ENCODE measurements at places on chromosomes 12 and 14.

DNA sequence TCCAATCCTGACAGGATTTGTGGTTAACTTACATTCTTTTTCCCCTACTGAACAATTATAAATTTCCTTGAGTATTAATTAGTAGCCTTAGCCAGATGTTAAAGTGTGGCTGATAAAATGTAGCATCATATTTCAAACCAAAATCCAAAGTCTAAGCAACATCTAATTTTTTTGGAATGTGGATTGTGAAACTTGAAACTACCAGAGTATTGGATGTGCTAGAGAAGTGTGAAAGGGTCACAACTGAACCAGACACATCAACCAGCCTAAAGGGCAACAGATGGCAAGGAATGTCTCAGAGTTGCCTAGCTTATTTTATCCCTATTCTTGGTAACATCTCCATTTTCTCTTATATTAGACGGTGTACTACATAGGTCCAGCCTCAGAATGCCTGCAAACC lies 153.1 kb upstream of the DCN start:
- DNase-seq = no peak
- H3K27ac ChIP-seq = no peak overlapping the region
- no peaks in the 10 kb centered on the region for H3K4me1 ChIP-seq
- H3K27me3 ChIP-seq = no peaks in the 10 kb centered on the region
- H3K4me3 ChIP-seq = no peak overlapping the region

DNA sequence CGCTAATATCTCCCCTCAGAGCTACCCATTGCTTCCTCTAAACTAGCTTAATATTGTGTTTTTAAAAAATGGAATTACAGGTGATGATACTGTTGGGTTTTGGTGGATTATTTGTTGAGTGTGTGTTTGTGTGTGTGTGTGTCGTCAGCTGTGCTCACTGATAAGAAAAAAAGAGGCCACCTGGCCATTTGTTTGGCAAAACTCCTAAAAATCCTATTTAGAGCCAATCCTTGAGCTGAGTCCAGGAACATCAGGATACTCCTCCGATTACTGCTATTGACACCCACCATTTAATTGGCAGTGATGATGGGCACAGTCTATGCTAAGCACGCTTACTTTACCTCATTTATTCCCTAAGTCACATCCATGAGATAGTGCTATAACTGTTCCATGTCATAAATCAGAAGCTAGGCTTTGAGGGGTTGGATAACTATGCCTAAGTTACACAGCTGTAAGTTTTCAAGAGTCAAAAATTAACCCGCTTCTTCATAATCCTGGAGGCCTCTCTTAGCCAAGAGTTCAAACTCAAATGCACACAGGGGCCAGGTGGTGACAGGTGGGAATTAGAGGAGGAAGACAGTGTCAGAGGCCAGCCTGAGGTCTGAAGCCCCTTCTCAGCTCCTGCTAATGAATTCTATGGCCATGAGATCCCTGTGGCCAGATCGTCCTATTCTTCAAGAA lies 1026.6 kb upstream of the TMEM132C start:
- no peaks in the 10 kb centered on the region for H3K36me3 ChIP-seq
- H3K27me3 ChIP-seq = no peaks in the 10 kb centered on the region
- DNase-seq = no peak
- no peak overlapping the region for H3K4me3 ChIP-seq
- H3K4me1 ChIP-seq = no peaks in the 10 kb centered on the region

DNA sequence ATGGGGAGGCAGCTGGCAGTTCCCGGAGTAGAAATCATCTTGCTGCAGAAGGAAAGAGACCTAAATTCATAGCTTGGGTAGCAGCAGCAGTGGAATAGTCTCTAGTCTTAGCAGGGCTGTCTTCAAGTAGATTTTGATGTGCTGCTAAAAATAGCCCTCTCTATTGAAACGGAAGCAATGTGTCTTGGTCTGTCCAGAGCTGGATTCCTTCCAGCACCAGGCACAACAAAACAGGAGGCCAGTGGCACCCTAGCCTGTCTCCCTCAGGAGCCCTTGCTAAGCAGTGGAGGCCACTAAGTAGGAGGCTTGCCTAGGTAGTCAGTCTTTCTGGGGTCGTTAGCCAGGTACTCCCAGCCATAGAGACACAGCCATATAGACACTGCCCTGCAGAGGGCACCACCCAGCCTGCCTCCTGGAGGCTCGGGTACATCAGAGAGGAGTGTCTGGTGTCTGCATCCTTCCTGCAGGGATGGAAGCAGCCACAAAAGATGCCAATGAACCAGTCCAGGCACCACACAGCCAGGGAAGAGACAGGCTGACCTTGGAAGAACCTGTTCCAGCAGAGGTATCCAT lies 97.5 kb downstream of the CRACR2A start:
- no peak overlapping the region for H3K27ac ChIP-seq
- H3K27me3 ChIP-seq = no peaks in the 10 kb centered on the region
- no peaks in the 10 kb centered on the region for H3K36me3 ChIP-seq
- H3K4me3 ChIP-seq = no peak overlapping the region
- peaks cover 6% of the 10 kb centered on the region for H3K4me1 ChIP-seq
- DNase-seq = no peak

- H3K27ac ChIP-seq = peak overlapping the region; percentile 93
- H3K36me3 ChIP-seq = peaks cover 3% of the 10 kb centered on the region
- H3K4me1 ChIP-seq = no peaks in the 10 kb centered on the region
Observed at GRCh38 chr14:92794547-92794941, 439 bp downstream of the GOLGA5 start.

DNA sequence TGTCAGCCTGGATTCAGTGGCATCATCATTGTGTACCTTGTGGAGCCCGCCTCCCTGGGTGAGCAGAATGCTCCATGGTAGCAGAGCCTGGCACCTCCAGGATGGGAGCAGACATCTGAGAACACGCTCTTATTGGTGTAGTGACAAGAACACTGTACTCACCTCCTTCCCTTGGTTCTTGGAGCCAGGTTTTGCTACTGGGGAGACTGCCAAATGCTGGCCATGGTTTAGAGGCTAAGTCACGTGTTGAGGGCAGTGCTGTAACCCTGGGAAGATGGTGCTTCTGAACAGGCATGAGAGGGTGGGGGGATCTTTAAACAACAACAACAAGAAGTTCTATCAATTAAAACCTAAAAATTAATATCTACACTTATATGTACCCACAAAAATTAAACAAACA lies 47.6 kb upstream of the ASPG start:
- no peak for DNase-seq
- no peaks in the 10 kb centered on the region for H3K36me3 ChIP-seq
- no peaks in the 10 kb centered on the region for H3K27me3 ChIP-seq
- H3K4me3 ChIP-seq = no peak overlapping the region

GRCh38 chr12:106445959-106446358 lies 88.4 kb downstream of the POLR3B start:
- no peak for DNase-seq
- no peaks in the 10 kb centered on the region for H3K27me3 ChIP-seq
- H3K36me3 ChIP-seq = no peaks in the 10 kb centered on the region
- no peaks in the 10 kb centered on the region for H3K4me1 ChIP-seq

- H3K4me3 ChIP-seq = no peak overlapping the region
- H3K4me1 ChIP-seq = peaks cover 4% of the 10 kb centered on the region
- no peaks in the 10 kb centered on the region for H3K27me3 ChIP-seq
- DNase-seq = no peak
- H3K27ac ChIP-seq = no peak overlapping the region
Observed at GRCh38 chr14:38078393-38078792, 129.3 kb upstream of the SSTR1 start.

DNA sequence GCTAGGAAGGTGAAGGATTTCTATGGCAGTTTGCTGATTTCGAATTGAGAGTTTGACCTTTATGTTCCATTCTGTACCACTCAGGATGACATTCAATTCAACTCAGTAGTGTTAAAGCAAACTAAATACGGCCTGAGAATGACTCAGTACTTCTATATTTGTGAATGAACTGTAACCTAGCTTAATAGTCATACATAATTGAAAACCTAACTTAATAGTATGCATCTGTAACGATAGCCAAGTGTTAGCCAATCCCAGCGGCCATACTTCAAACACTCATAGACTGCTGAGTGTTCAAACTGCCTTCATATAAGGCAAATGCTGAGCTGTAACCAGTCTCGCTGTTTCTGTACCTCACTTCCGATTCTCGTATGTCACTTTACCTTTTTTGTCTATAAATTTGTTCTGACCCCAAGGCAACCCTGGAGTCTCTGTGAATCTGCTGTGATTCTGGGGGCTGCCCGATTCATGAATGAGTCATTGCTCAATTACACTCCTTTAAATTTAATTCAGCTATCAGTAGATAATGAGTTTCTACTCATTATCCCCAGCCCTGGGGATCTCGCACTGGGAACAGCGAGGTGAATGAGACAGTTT lies 98.5 kb upstream of the SLC24A4 start:
- no peaks in the 10 kb centered on the region for H3K4me1 ChIP-seq
- H3K27ac ChIP-seq = no peak overlapping the region
- H3K4me3 ChIP-seq = no peak overlapping the region
- H3K27me3 ChIP-seq = no peaks in the 10 kb centered on the region

- H3K27me3 ChIP-seq = no peaks in the 10 kb centered on the region
- no peaks in the 10 kb centered on the region for H3K36me3 ChIP-seq
- no peaks in the 10 kb centered on the region for H3K4me1 ChIP-seq
- H3K27ac ChIP-seq = no peak overlapping the region
- DNase-seq = no peak
- no peak overlapping the region for H3K4me3 ChIP-seq
Observed at GRCh38 chr12:61037792-61038191, 1222.4 kb upstream of the USP15 start.

DNA sequence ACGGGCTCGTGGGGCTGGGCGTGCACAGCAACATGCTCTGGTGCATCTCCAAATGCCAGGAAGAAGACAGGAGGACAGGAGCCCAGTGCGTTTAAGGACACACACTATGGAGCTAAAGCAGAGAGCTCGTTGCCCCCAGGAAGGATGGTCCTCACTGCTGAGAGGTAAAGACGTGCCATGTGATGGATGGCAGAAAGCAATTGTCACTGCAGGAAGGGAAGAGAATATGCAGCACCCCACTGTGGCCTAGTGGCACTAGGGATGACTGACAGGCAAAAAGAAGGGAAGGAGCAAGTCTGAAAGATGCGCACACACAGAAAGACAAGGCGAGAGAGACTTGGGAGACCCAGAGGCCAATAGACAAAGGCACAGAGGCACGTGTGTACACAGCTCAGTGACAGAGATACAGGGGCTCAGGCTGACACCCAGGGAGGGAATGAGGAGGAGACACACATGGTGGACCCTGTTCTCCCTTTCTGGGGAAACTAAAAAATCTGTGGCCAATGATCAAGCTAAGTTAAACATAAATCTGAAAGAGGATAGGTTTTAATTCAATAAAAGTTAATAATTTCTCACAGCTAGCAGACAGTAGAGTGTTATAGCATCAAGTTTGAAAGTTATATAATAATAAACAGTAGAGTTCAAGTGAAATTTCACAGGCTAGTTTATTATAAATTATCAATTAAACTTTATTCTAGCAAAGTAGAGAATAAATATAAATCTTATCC lies 78.8 kb downstream of the CRACR2A start:
- H3K27ac ChIP-seq = no peak overlapping the region
- H3K36me3 ChIP-seq = peaks cover 24% of the 10 kb centered on the region
- DNase-seq = no peak
- H3K4me3 ChIP-seq = no peak overlapping the region

DNA sequence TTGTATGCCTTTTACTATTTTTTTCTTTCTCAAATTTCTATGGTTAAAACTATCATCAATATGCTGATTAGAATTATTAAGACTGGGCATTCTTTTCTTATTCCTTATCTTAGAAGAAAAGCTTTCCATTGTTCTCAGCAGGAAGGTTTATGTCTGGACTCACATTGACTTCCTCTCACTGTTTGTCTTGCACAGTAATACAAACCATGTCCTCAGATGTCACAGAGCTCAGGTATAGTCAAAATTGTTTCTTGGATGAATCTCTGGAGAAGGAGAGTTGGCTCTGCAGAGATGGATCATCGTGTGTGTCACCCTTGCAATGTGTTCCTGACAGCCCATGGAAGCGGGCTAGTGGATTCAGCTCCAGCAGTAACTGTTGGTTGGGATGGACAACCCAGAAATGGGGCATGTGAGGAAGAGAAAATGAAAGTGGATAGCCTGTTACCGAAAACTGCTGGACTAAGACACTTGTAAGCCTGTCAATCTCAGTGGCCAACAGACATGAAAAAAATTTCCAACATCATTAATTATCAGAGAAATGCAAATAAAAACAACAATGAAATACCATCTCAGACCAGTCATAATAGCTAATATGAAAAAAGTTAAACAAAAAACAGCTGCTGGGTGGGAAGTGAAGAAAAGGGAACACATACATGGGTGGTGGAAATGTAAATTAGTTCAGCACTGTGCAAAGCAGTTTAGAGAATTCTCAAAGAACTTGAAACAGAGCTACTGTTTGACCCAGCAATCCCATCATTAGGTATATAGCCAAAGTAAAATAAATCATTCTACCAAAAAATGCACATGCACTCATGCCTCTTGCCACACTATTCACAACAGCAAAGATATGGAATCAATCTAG lies 967.8 kb downstream of the TMEM121 start:
- H3K27me3 ChIP-seq = no peaks in the 10 kb centered on the region
- H3K4me3 ChIP-seq = no peak overlapping the region
- no peak for DNase-seq
- no peak overlapping the region for H3K27ac ChIP-seq
- no peaks in the 10 kb centered on the region for H3K4me1 ChIP-seq
- H3K36me3 ChIP-seq = no peaks in the 10 kb centered on the region

DNA sequence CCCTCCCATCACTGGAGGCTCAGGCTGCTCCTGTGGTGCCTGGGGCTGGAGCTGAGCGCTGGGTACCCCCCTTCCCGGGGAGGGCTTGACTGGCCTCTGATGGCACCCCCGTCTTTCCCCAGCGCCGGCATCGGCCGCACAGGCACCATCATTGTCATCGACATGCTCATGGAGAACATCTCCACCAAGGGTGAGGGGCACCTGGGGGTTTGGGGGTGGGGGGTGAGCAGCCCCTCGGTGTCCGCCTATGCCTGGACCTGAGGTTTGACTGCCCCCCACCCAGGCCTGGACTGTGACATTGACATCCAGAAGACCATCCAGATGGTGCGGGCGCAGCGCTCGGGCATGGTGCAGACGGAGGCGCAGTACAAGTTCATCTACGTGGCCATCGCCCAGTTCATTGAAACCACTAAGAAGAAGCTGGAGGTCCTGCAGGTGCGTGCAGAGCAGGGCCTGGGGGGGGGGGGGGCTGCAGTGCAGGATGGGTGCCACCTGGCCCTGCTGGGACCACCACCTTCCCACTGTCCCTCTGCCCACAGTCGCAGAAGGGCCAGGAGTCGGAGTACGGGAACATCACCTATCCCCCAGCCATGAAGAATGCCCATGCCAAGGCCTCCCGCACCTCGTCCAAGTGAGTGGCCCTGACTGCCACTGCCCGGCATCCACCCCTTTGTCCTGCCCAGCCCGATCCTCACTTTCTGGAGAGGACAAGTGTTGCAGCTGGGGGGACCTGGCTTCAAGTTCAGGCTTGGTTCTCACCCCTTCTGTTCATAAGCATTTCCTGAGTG lies 8.8 kb downstream of the PTPN6 start:
- peaks cover 63% of the 10 kb centered on the region for H3K4me1 ChIP-seq
- DNase-seq = no peak
- H3K27me3 ChIP-seq = no peaks in the 10 kb centered on the region
- no peak overlapping the region for H3K4me3 ChIP-seq

GRCh38 chr12:123813349-123813748 lies 51.2 kb downstream of the DNAH10 start:
- H3K4me3 ChIP-seq = no peak overlapping the region
- H3K36me3 ChIP-seq = no peaks in the 10 kb centered on the region
- no peak overlapping the region for H3K27ac ChIP-seq
- no peaks in the 10 kb centered on the region for H3K27me3 ChIP-seq
- DNase-seq = no peak
- no peaks in the 10 kb centered on the region for H3K4me1 ChIP-seq
